ENCODE measurements at places on chromosomes 5 and 9. TPM values are rescaled to one million over a fixed set of nuclear protein-coding genes. Genes with fewer than 3 reads are reported as not detected.

The ANKRD18B gene
- polyA plus RNA-seq, result not detected

The TAF1L gene
- not detected for polyA plus RNA-seq

- no peak for DNase-seq
Observed at GRCh38 chr9:68744426-68744825, 39.4 kb downstream of the PIP5K1B start.

GRCh38 chr9:99037769-99038483, 67.0 kb upstream of the TGFBR1 start:
- no peak for DNase-seq

- DNase-seq, result no peak
Observed at GRCh38 chr9:36320466-36320865, 62.2 kb upstream of the GNE start.

DNA sequence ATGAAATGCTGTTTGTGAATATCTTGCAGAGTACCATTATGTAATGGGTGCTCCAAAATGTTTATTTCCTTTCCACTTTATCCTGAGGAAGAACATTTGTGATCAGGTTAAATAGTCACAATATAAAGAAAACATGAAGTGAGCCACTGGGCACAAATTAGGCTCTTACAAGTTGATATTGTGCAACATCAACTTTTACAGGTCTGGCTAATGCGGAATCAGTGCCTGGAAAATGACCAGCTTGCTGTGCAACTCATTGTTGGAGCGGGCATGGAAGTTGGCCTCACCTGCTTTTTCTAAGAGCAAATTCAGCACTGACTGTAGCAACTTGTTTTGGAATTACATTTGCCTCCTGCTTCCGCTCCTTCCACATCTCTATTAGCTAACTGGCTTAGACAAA, 216.9 kb upstream of the PLPPR1 start:
- no peak for DNase-seq

- DNase-seq, result no peak
Observed at GRCh38 chr9:70100362-70100761, 56.7 kb downstream of the MAMDC2 start.

- no peak for DNase-seq
Observed at GRCh38 chr9:91089405-91090129, 272.2 kb downstream of the AUH start.

- no peak for DNase-seq
Observed at GRCh38 chr5:133794771-133795415, 173.5 kb downstream of the C5orf15 start.
